ENCODE measurements at places on chromosomes 3 and 15.

DNA sequence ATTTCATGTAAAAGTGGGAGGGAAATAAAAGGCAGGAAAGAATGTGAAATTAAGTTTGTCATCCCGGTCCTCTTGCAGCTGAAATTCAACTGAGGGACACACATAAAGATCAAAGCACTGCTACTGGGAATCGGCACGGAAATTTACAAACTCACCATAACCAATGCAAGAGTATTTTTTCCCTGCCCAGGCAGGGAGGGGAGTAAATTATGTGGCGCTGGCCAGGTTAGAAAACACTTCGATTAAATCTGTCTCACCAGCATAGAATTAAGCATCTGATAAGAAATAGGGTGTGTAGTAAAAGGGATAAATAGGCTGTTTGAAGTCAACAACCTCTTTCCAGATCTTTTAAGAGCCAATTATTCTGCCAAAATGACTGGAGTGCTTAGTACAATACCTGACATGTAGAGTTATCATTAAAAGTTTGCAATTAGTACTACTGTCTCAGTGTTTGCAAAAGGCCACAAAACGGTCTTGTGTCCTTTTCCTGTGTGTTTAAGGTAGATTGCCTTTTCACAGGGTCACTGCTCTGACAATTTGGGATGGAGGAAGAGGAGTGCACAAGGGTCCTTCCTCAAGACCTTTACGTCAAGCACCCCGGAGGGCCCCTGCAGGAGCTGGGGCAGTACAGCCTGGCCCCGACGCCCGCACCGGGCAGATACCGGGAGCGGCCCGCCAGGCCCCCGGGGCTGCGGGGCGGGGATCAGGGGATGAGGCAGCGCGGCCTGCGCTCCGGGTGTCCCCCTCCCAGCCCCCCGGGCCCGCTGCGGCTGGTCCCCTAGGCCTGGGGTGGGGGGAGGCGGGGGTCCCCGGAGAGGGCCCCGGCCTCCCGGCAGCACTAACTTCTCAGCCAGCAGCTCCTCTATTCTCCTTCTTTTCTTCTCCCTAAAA is 651 bp downstream of the UBA3 start:
- no peak for DNase-seq

DNA sequence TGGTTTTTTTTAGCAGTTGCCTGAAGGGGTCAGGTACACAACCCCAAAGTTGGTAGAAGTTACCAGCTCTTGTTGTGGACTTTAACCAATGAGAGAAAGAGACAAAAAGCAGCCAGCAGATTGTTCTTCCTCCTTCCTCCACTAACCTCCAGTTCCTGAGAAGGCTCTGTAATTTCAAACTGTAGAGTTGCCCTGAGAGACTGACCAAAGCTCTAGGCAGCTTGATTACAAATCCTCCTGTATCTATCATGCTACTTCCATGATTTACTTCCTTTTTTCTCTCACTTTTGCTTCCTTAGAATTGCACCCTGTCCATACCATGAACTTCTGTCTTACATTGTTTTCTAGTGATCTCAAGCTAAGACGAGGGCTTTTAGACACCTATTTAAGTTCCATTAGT is 29.2 kb downstream of the NSUN3 start:
- DNase-seq: no peak

- DNase-seq: peak; percentile 25
These were observed 11.3 kb downstream of the RYR3 start for GRCh38 chr15:33322091-33322490.

DNA sequence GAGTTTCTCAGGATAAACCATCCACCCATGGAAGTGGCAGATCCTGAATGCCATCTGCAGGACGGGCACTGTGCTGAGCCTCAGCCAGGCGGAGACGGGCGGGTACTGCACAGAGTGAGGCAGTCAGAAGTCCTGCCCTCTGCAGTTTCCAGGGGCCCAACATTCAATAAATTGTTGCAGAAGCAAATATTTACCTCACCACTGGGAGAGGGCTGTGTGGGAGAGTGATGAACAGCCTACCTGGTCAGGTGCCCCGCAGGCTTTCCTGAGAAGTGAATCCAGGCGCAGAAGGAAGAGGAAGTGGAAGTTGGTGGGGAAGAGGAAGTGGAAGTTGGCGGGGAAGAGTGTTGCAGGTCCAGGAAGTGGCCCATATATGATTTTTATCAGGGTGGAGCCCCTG is 100.8 kb downstream of the SLCO3A1 start:
- no peak for DNase-seq
